SK-MEL-5 (cell line): ENCODE measurements at places on chromosomes 12 and 14. TPM values are rescaled to one million over a fixed set of nuclear protein-coding genes. Genes with fewer than 3 reads are reported as not detected.

C12orf42 gene
- 0.63 TPM in 1 of 2 replicates, not detected in the other for total RNA-seq

GPR137C gene
- total RNA-seq: 0.32 and 0.40 TPM in 2 replicates

LRR1 gene
- 21.3 and 23.3 TPM in 2 replicates for total RNA-seq

DPY19L2 gene
- total RNA-seq: 3.2 and 4.1 TPM in 2 replicates

COL2A1 gene
- 0.03 TPM in 1 of 2 replicates, not detected in the other for total RNA-seq

SAV1 gene
- total RNA-seq: 26.3 and 27.4 TPM in 2 replicates

KCNMB4 gene
- total RNA-seq: 0.32 and 0.43 TPM in 2 replicates

PTGDR gene
- not detected in 2 replicates for total RNA-seq

FAIM2 gene
- not detected in 2 replicates for total RNA-seq

C12orf54 gene
- total RNA-seq: not detected in 2 replicates

SCNN1A gene
- total RNA-seq: not detected in 2 replicates

TMEM116 gene
- total RNA-seq: 10.0 and 11.9 TPM in 2 replicates

GAPDH gene
- total RNA-seq: 9,488 and 9,829 TPM in 2 replicates

LRRK2 gene
- 23.6 and 24.7 TPM in 2 replicates for total RNA-seq

LHX5 gene
- 0.03 TPM in 1 of 2 replicates, not detected in the other for total RNA-seq

CCDC175 gene
- total RNA-seq: not detected in 2 replicates

SOX5 gene
- 10.4 and 12.2 TPM in 2 replicates for total RNA-seq

CISTR gene
- not detected in 2 replicates for total RNA-seq

SYNDIG1L gene
- total RNA-seq: not detected in 2 replicates

RND1 gene
- 0.11 and 0.13 TPM in 2 replicates for total RNA-seq

COX8C gene
- not detected in 2 replicates for total RNA-seq

RNASE7 gene
- total RNA-seq: not detected in 2 replicates

OR8S1 gene
- not detected in 2 replicates for total RNA-seq

VWF gene
- total RNA-seq: 0.13 and 0.37 TPM in 2 replicates

RNASE3 gene
- not detected in 2 replicates for total RNA-seq

KRT74 gene
- not detected in 2 replicates for total RNA-seq

PLEKHD1 gene
- total RNA-seq: not detected in 2 replicates

DUSP6 gene
- total RNA-seq: 222 and 229 TPM in 2 replicates

ATL1 gene
- total RNA-seq: 4.5 and 4.8 TPM in 2 replicates

ANO4 gene
- total RNA-seq: 29.5 and 30.6 TPM in 2 replicates

KRT78 gene
- 0.34 TPM in 1 of 2 replicates, not detected in the other for total RNA-seq

BHLHE41 gene
- total RNA-seq: 9.5 and 17.7 TPM in 2 replicates

KIF21A gene
- 20.2 and 20.8 TPM in 2 replicates for total RNA-seq

AQP6 gene
- 0.08 TPM in 1 of 2 replicates, not detected in the other for total RNA-seq

PPP1R1A gene
- 0.35 TPM in 1 of 2 replicates, not detected in the other for total RNA-seq

ZFHX2 gene
- not detected in 2 replicates for total RNA-seq
